ENCODE measurements at places on chromosomes 7 and 10. TPM values are rescaled to one million over a fixed set of nuclear protein-coding genes. Genes with fewer than 3 reads are reported as not detected.

GRCh38 chr10:126270111-126270510, 118.2 kb downstream of the ADAM12 start:
- no peak for DNase-seq

DNA sequence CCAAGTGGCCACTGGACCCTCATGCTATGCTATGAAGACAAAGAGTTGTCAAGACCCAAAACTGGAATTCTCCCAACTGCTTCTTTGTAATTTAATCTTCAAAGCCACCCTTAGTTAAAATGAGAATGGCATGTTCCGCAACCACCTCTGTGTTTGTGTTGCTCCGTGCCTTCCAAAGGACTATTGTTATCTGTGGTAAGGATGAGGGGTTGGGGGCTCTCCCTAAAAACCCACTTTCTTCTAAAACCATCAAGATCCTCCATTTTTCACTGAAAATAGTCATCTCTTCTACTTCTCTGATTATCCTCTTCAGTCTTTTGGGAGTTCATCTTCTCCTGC, 222.1 kb upstream of the AOAH start:
- no peak for DNase-seq

DNA sequence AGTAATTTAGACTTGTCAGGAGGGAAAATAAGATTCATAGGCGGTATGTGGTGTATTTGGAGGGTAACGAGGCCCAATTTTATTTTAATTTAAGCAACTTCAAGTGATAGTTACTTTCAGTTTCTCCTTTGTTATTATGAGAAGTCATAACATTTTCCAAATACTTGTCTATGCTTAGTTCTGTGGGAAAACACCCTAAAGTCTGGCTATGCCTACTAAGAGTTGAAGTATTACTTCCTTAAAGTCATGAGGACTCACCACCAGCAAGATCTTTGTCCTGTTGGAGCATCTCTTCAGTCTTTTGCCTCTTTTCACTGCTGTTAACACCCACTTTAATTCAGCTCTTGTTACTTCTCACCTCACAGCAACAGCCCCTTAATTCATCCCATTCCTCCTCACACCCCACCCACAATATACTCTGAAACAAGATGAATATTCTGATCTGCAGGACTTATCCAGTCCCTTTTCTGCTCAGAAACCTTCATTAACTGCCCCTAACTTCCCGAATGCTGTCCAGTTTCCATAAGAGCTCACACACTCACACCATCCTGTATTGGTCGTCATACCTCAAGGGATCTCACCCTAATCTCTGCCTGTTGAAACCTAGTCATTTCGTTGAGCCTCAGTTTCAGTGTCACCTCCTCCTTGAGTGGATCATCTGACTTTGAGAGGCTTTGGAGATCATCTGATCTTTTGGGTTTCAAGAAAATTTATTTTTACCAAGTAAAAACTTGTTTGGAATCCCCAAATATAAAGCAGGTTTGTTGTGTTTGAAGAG, 61.3 kb downstream of the DNAH11 start:
- no peak for DNase-seq

- no peak for DNase-seq
These were observed 192.0 kb downstream of the ZNF438 start for GRCh38 chr10:30839652-30840051.

Gene FAM25A
- total RNA-seq: not detected

Gene PRKAR2B
- total RNA-seq: 10.6 TPM

GRCh38 chr7:155863721-155864151, 51.5 kb upstream of the SHH start:
- DNase-seq: no peak

DNA sequence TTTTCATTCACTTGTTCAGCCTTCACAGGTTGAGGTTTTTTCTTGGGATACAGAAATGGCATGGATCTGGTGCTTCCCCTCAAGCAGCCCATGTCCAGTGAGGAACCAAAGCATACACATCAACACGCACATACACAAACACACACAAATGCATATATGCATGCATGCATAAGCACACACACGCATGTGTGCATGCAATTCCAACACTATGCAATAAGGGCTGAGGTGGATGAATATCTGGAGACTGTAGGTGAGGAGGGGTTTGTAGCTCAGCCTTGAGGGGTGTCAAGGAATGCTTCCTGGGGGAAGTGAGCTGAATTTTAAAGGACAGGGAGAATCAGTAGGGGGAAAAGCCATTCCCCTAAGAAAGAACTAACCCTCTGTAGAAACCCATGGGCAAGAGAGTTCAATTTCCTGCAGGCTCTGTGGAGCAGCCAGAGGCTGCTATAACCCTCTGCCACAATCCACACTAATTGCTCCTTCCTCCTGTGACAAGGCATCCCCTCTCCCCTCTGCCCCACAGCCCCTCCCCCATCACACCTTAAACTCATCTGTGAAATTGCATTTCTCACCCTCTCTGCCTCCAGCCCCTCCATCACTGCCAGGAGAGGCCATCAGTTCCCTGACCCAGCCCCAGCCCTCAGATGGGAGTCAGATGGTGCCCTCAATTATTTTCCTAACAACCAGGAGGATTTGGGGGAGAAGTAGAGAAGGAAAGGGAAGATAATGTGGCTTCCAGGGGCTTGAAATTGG, 316.4 kb downstream of the RPS24 start:
- peak; percentile 1 for DNase-seq

GRCh38 chr10:5266804-5267203, 70.2 kb downstream of the AKR1C4 start:
- DNase-seq: no peak

- no peak for DNase-seq
These were observed 784.0 kb downstream of the SUGCT start for GRCh38 chr7:40918701-40919271.

GRCh38 chr7:159210581-159211235, 66.0 kb upstream of the VIPR2 start:
- DNase-seq: no peak

- peak; percentile 26 for DNase-seq
These were observed 46.3 kb upstream of the RNF216 start for GRCh38 chr7:5827755-5828154.

GRCh38 chr10:127216786-127217185, 20.4 kb upstream of the INSYN2A start:
- DNase-seq: no peak

DNA sequence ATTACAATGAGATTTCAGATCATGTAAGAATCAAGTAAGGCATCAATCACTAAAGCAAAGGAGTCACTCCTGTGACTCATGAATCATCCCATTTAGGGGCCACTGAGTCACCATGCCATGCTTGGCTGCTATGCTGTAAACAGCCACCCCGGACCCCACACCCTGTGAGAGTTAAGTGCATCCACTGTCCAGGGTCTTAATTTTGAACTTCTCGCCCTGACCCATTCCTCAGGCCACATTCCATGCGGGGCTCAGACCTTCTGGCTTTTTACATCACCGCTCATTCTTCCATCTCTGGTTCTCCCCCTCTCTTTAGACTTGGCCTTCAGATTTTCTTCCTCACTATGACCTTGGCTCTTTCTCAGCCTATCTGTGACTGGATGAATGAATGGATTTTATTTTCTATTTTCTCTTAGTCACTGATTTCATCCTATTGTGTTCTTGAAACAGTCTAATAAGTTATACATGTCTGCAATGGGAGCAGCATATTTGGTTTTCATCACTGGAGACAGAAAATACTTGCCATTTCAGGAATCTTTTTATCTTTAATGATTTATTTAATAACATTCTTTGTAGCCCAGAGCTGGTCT, 239.6 kb downstream of the SKIDA1 start:
- DNase-seq: no peak

Gene PAPSS2
- total RNA-seq: 16.9 TPM

Gene NPM3
- 8.3 TPM for total RNA-seq

DNA sequence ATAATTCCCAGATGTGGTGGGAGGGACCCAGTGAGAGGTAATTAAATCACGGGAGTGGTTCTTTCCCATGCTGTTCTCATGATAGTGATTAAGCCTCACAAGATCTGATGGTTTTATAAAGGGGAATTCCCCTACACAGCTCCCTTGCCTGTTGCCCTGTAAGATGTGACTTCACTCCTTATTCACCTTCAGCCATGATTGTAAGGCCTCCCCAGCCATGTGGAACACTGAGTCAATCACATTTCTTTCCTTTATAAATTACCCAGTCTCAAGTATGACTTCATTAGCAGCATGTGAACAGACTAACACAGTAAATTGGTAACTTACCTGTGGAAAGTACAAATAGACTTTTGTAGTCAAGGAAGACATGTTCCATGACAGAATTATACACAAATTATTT, 55.2 kb downstream of the ZNF716 start:
- DNase-seq: no peak

- DNase-seq: no peak
These were observed 211.3 kb downstream of the CXCL12 start for GRCh38 chr10:44173608-44173894.

Gene SLC39A12
- total RNA-seq: not detected

GRCh38 chr7:120462991-120463390, 190.0 kb downstream of the KCND2 start:
- no peak for DNase-seq

GRCh38 chr7:47991741-47992311, 12.4 kb upstream of the HUS1 start:
- DNase-seq: peak; percentile 88

- no peak for DNase-seq
These were observed 97.2 kb downstream of the JAZF1 start for GRCh38 chr7:28083164-28083997.

DNA sequence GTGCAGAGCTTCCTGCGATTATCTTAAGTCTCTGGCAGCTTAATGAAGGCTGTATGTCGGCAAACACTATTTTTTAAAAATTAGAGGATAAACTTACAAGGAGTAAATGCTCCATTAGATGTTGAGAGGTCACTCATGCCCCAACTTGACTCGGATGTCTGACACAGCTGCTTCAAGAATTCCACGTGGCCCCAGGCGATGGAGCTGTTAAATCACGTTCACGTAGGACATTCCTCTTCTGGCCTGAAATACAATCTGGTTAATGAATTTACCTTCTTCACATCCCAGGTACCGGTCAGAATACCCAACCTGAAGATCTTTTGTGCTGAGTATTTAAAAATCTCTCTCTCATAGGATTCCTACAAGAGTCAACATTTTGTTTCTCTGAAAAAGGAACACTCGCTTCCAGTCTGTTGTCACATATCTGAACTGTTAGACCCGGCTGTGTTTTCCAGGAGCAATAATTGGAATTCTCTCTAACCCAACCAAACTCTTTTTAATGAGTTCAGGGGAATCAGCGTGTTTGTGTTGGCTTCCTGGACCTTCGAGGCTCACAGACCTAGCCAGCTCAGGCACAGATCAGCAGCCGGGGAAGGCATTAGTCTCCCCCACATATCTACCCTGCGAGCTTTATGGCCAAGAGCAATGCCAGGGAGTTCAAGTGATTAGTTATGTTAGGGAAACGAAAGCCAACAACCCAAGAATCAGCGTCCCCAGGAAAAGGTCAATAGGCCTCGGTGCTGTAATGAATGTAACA, 284.9 kb downstream of the FGFR2 start:
- peak; percentile 10 for DNase-seq

DNA sequence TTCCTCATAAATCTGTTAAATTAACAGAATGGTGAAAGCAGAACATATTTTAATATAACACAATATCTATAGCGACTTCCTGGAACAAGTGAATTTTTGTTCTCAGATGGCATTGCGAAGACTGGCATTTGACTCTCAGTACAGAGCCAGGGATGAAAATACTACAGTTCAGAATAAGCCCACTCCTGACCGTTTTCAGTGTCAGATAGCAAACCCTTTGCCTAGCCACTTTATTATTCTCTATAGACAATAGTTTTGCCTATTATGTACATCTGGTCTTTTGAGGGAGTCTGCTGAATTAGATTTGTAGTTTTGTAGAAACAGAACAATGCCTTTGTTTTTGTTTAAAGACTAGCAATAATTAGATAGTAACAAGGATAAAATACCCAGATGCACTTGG, 2.3 kb downstream of the MINPP1 start:
- DNase-seq: no peak

Gene MYO3A
- 1.6 TPM for total RNA-seq

DNA sequence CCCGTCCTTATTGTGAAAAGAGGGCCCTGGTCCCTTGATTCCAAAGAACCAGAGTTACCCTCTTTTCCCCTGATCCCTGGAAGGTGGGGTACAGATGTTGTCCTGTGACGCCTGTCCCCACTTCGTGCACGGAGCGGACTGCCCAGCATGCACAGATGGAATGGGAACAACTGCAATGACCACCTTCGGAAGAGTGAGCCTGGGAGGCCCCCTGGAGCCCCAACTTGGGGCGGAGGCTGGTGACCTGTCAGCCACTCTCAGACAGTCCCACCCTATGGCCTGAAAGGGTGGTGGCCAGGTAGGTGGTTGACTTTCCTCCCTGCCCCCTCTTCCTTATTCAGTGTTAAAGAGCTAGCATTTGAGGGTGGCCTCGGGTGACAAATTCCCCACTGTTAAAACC, 196.6 kb upstream of the GALNT17 start:
- DNase-seq: no peak

DNA sequence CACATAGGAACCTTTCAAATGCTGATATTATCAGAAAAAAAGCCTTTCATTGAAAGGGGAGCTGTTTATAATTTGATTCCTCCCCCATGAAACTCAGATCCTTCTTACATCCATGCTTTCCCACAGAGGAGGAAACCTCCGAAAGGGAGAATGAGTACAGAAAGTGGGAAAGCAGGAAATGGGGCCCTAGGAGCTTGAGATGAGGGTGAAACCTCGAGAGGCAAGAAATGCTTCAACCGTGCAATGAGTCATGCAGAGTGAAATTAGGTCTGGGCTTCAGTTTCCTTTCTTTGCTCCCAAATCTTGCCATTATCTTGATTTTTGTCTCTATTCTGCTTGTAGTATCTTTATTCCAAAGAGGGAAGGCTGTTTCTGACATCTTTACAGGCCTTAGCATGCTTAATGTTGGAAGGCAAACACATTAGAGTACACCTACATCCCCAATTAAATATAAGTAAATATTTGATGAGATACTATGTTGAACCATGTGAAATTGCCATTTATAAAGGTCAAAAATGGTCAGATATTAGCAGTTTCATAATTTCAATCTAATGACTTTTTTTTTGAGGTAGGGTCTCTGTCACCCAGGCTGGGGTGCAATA, 79.1 kb downstream of the NAMPT start:
- no peak for DNase-seq

Gene SHH
- 0.78 TPM for total RNA-seq

DNA sequence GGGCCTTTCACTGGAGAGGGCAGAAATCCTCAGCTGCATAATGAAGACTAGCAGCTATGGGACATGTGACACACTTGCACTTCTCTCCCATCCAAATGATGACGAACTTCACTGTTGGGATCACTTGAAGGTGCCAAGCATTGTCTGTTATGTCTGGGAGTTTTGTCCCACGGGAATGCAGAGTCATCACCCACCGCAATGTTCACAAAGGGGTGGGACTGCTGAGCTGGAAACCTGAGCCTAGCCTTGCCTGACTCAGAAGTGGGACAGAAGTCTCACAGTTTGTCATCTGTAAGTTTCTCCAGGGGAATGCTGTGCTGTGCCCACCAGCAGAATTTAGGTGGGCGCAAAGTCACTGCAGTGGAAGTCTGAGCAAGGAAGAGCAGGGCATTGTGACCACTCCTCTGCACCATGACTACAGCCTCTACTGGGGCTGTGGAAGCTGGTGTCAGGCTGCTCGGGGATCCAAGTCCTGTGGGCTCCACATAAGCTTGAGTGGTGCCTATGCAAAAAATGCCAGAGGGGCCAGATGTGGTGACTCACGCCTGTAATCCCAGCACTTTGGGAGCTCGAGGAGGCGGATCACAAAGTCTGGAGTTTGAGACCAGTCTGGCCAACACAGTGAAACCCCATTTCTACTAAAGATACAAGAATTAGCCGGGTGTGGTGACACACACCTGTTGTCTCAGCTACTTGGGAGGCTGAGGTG, 472.0 kb upstream of the CNTNAP2 start:
- DNase-seq: no peak
